Activated T-cell treated with anti-CD3 and anti-CD28 coated beads, Interleukin-2, amount 50 U/mL, for 24 hours (primary cell): ENCODE measurements at places on chromosomes 5 and 9.

- H3K4me3 ChIP-seq: no peak overlapping the region
- no peak for DNase-seq
- no peaks in the 10 kb centered on the region for H3K36me3 ChIP-seq
These were observed 275.1 kb downstream of the SLF1 start for GRCh38 chr5:94893412-94894135.

DNA sequence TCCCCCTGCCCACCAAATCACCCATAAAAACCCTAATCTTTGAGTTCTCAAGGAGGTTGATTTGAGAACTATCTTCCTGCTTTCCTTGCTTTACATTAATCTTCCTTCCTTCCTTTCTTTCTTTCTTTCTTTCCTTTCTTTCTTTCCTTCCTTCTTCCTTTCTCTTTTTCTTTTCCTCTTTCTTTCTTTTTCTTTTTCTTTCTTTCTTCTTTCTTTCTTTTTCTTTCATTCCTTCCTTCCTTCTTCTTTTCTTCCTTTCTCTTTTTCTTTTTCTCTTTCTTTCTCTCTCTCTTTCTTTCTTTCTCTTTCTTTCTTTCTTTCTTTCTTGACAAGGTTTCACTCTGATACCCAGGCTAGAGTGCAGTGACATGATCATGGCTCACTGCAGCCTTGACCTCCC lies 67.3 kb upstream of the CEMIP2 start:
- no peak overlapping the region for H3K4me3 ChIP-seq
- no peaks in the 10 kb centered on the region for H3K36me3 ChIP-seq

- H3K36me3 ChIP-seq: peaks cover 17% of the 10 kb centered on the region
- peak; percentile 36 for DNase-seq
- peaks cover 74% of the 10 kb centered on the region for H3K27me3 ChIP-seq
- peaks cover 9% of the 10 kb centered on the region for H3K4me1 ChIP-seq
These were observed 7.0 kb downstream of the BARHL1 start for GRCh38 chr9:132589148-132590036.

DNA sequence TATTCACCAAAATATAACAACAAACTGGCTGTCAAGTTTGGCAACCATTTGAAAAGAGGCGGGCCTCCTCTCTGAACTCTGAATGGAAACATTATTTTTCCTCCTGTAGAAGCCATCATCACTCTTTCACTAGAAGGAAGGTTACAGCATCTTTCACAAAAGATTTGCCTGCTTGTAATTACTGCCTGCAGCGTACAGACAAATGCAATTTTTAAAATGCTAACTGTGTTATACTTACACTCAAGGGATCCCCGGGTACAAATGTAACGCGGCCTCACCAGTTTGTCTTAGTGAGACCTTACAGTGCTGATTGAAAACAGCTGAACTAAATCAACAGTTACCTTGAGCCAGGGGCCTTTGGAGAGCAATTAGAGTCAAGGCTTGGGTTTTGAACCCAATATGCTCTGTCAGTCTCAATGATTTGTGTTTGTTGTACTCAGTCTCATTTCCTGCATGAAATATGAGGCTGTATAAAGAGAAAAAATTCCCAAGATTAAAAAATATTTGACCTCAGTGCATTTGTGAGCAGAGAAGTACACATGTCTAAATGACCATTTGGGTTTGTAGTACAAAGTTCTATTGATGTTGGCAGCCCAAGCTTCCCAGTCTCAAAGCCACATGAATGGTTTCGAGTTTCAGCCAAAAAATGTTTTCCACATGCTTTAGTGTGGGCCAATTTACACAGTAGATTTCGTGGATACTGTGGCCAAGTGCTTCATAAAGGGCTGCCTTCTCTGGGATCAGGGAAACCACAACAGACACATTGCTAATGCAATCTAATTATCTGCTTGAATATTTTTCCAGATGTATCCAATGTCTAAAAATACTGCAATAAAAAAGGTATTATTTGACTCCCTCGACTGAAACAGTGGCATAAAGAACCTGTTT lies 500.0 kb downstream of the SPATA31D1 start:
- no peak overlapping the region for H3K4me3 ChIP-seq
- no peaks in the 10 kb centered on the region for H3K4me1 ChIP-seq
- no peaks in the 10 kb centered on the region for H3K27me3 ChIP-seq
- H3K27ac ChIP-seq: no peak overlapping the region

DNA sequence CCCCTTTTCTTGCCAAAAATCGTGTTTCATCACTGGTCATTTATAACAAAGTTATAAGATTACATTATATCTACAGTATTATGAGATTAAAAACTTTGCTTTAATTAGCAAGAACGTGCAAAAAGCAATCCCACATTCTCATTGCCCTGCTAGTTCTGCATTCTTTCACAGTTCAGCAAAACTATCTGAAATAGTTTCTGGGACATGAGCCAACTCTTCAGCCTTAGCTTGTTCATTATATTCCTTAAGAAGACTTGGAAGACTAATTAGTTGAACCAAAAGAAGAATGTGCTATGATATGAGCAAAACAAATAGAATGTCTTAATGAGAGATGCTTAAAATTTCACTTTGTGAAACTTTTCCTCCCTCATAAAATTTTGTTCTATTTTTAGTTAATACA lies 76.7 kb downstream of the ITGA1 start:
- no peaks in the 10 kb centered on the region for H3K27me3 ChIP-seq
- DNase-seq: no peak
- no peak overlapping the region for H3K27ac ChIP-seq
- no peaks in the 10 kb centered on the region for H3K4me1 ChIP-seq
- H3K4me3 ChIP-seq: no peak overlapping the region
- H3K36me3 ChIP-seq: no peaks in the 10 kb centered on the region

GRCh38 chr5:93438124-93438523 lies 142.9 kb downstream of the NR2F1-AS1 start:
- no peaks in the 10 kb centered on the region for H3K4me1 ChIP-seq
- H3K36me3 ChIP-seq: no peaks in the 10 kb centered on the region
- no peak overlapping the region for H3K4me3 ChIP-seq
- H3K27me3 ChIP-seq: no peaks in the 10 kb centered on the region
- no peak overlapping the region for H3K27ac ChIP-seq

- H3K27me3 ChIP-seq: no peaks in the 10 kb centered on the region
- no peaks in the 10 kb centered on the region for H3K36me3 ChIP-seq
- no peaks in the 10 kb centered on the region for H3K4me1 ChIP-seq
- no peak overlapping the region for H3K27ac ChIP-seq
- no peak overlapping the region for H3K4me3 ChIP-seq
These were observed 228.2 kb upstream of the PAPPA start for GRCh38 chr9:115925424-115925823.

- H3K27me3 ChIP-seq: no peaks in the 10 kb centered on the region
- H3K36me3 ChIP-seq: no peaks in the 10 kb centered on the region
- DNase-seq: no peak
- H3K4me3 ChIP-seq: no peak overlapping the region
- no peak overlapping the region for H3K27ac ChIP-seq
- peaks cover 4% of the 10 kb centered on the region for H3K4me1 ChIP-seq
These were observed 451.4 kb downstream of the KDM4C start for GRCh38 chr9:7209016-7209715.

DNA sequence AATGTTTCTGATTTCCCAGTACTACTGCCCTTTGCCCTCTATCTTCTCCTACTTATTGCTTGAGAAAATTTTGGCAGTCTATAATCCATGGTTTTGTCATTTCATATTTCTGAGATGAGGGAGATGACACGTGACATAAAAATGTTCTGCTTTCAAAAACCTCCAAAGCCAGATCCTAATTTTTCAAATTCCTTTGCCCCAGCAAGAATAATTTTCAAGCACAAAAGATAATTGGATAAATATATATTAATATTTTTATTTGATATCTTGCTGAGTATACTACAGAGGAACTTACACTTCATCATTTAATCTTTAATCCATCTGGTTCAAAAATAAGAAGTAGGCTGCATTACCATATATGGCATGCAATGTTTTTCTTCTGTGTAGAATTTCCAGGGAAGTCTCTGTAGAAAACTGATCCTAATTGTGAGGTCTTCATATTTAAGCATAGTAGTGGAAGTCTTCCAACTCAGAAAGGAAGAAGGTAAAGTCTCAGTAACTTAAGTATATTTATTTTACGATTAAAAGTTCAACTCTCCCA lies 1738.8 kb downstream of the EFNA5 start:
- no peaks in the 10 kb centered on the region for H3K36me3 ChIP-seq
- no peak overlapping the region for H3K4me3 ChIP-seq
- no peaks in the 10 kb centered on the region for H3K4me1 ChIP-seq
- H3K27me3 ChIP-seq: no peaks in the 10 kb centered on the region

GRCh38 chr5:93461756-93462155 lies 119.3 kb downstream of the NR2F1-AS1 start:
- H3K27me3 ChIP-seq: no peaks in the 10 kb centered on the region
- no peak overlapping the region for H3K4me3 ChIP-seq

DNA sequence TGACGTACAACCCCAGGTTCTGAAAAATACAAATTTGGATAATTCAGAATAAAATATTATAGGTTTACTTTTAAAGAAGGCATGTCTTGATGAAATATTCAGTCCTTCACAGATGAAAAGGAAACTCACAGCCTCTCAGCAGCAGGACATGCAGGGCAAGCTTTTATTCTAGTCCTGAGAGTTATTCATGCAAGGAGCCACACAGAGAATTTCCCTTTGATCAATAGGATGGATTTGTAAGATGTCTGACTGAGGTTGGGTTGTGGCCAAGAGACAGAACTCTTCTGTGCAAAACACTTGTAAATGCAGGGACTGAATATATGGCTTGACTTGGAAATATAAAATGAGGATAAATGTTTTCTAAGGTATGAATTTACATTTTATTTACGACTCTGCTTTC lies 48.8 kb upstream of the TBCA start:
- no peak overlapping the region for H3K27ac ChIP-seq
- H3K4me3 ChIP-seq: no peak overlapping the region
- no peaks in the 10 kb centered on the region for H3K4me1 ChIP-seq
- peaks cover 16% of the 10 kb centered on the region for H3K27me3 ChIP-seq
- DNase-seq: no peak

GRCh38 chr5:87151547-87151946 lies 116.1 kb upstream of the RASA1 start:
- no peak overlapping the region for H3K27ac ChIP-seq
- H3K4me3 ChIP-seq: no peak overlapping the region
- peaks cover 7% of the 10 kb centered on the region for H3K4me1 ChIP-seq
- no peaks in the 10 kb centered on the region for H3K36me3 ChIP-seq
